ENCODE measurements at places on chromosomes 6 and 20. TPM values are rescaled to one million over a fixed set of nuclear protein-coding genes. Genes with fewer than 3 reads are reported as not detected.
A peak's percentile ranks its signal among the peaks of the same experiment; 100 is the strongest.

- DNase-seq, result no peak
These were observed 64.1 kb upstream of the ZNF217 start for GRCh38 chr20:53657732-53658131.

DNA sequence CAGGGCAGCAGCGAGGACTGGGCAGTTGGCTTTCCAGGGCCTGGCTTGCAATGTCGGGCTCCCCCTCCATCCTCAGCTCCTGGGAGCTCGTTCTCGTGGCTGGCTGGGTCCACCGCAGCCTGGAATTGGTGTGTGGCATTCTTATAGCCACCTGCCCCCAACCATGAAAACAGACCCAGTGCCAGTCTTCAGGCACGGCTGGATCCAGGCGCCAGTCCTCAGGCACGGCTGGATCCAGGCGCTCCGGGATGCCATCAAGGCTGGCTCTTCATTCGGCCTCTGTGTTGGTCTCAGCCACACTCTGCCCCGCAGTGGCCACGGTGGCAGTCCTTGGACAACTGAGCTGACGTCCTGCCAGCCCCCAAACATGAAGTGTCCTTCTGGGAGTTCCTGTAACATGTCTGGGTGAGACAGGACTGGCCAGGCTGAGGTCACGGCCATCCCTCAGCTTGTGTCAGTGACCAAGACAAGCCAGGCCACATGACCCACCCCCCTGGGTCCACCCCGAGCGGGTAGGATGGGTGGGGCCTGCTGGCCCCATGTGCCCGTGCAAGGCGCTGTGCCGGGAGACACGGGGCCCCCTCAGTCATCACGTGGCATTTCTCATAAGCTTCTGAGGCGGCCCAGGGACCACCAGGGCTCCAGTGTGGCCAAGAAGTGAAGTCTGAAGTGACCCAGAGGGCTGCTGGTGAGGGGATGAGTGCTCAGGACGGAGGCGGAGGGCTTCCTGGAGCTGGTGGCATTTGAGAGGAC is 99.0 kb downstream of the TAF4 start:
- DNase-seq, result no peak

GRCh38 chr6:132041706-132042105 is 90.5 kb upstream of the CCN2 start:
- no peak for DNase-seq

The PTK7 gene
- total RNA-seq, result 0.26 TPM

DNA sequence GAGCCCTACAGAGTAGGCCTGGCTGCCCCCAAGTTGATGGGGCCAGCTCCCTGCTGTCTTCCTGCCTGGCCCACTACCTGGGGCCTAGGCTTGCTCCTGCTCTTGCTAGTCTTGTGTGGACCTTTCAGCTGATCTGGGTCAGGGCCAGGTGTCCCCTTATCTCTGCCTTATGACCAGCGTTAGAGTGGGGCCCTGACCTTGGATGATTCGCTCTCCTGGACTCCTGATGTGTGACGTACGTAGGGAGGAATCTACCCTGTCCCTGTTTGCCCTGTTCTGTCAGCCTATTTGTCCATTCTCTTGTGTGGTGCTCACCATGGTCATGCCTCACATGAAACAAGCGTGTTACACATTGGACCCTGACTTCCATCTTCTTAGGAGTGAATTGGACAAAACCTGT is 571.8 kb downstream of the QKI start:
- DNase-seq, result no peak

- no peak for DNase-seq
These were observed 147.0 kb downstream of the CDH26 start for GRCh38 chr20:60104993-60105803.

DNA sequence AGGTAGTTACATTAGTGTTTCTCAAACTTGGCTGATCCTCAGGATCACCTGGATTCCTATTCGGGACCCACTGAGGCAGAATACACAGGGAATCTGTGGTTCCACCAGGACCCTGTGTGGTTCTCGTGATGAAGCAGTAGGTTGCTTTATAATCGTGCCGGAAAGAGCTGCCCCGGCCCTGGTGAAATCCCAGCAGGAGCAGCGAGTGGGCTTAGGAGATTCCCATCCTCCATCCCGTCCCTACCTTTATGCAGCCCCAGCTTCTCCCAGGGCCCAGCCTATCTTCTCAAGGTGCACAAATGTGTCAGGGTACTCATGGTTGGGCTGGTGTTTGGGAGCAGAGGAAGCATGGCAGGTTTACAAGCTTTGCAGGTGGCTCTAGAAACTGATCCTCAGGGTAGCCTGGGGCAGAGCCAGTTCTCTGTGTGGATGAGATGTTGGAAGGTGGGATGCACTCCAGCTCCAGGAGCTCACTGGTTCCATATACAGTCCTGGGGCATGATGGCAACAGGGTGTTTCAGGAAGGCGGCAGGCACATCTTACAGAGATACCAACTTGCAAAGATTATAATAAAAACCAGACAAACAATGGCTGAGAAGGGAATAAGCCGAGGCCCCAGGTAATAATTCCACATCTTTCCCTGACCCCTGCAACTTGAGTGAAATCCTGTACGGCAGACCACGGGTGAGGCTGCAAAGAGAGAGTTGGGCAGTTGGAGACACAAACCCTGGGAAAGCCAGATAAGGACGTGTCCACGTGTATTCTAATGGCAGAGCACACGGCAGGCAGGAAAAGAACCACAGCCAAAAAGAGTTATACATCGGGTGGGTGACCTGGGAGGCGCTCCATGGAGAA is 5.9 kb downstream of the SLC22A1 start:
- no peak for DNase-seq

DNA sequence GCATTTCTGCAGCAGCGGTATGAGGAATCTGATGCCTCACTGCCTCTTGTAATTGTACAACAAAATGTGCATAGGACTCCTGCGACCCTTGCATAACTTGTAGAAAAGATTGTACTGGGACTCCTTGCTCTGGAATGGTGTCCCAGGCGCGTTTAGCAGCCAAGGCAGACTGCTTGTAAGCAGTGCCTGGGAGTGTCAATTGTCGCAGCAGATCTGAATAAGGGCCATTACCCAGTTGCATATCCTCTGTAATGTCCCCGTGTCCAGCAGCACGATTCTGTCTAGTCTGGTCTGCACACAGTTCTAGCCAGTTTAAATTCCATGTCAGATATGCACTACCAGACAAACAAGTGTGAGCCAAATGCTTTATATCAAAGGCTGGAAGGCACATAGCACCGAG is 70.7 kb upstream of the BTN3A2 start:
- DNase-seq, result no peak

The TRIM15 gene
- not detected for total RNA-seq

GRCh38 chr6:6007366-6008088 is 802 bp upstream of the NRN1 start:
- DNase-seq, result peak; percentile 25
